Adrenal gland (tissue), 19 donors: ENCODE measurements at places on chromosomes 13 and 19. TPM values are rescaled to one million over a fixed set of nuclear protein-coding genes. Genes with fewer than 3 reads are reported as not detected.

DNA sequence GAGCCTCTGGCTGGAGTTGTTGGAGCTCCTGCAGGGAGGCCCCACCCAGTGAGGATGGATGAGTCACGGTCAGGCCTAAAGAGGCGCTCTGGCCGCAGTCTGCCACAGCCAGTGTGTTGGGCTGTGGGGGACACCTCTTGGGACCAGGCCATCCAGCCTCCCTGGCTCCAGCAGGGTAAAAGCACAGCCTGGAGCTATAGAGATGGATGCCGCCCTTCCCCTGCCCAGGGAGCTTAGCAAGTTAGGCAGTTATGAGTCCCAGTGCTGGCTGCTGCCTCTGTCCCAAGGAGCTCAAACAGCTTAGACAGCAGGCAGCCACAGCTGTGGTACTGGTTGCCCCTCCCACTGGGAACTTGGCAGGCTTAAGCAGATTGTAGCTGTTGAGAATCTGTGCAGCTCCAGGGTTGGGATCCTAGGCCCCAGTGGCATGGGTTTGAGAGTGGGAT lies 100.9 kb downstream of the NDFIP2 start:
- DNase-seq, result no peak

DNA sequence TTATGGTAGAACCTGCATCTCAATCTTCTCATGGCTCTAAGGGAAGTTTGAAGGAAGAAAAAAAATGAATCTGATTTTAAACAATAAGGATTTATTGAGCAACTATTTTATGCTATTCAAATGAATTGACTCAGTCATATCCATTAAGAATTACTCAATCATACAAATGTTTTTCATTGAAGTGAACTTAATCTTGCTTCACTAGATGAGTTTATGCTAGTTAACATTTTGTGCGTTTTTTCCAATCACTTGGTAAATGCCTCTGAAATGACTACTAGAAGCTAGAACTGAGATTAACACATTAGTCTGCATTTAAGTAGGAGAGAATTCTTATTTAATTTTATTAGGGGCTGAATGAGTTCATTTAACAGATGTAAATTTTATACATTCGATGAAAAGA lies 25.2 kb downstream of the RXFP2 start:
- no peak for DNase-seq

- DNase-seq, result no peak
Measured at GRCh38 chr13:102260256-102260655, 141.6 kb downstream of the FGF14 start.

GRCh38 chr19:52689843-52690368 lies 44.9 kb downstream of the ZNF611 start:
- peak; percentile 46 for DNase-seq

CEACAM20 gene
- not detected for total RNA-seq

MEIOSIN gene
- not detected for total RNA-seq
